ENCODE measurements at places on chromosomes 6 and 20. TPM values are rescaled to one million over a fixed set of nuclear protein-coding genes. Genes with fewer than 3 reads are reported as not detected.

GRCh38 chr6:75450903-75451302, 42.7 kb downstream of the FILIP1 start:
- DNase-seq, result no peak

GRCh38 chr6:138778331-138778730, 4.8 kb downstream of the CCDC28A start:
- no peak for DNase-seq

DNA sequence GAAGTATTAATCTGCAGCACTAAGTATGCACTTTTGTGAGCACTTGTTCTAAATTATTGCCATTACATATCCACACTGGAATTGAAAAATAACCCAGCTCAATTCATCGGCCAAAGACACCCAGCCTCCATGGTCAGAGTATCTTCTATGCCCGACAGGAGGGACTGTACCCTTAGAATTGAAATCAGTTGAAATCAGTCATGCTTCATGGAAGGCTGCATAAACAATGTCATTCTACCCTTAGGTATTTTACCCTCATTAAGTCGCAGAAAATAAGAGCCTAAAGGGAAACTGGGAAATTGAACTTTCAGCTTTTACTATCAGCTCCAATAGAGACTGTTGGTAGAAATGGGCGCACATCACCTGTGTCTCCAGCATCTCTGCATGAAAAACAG, 2.9 kb upstream of the RAMACL start:
- DNase-seq, result no peak

DNA sequence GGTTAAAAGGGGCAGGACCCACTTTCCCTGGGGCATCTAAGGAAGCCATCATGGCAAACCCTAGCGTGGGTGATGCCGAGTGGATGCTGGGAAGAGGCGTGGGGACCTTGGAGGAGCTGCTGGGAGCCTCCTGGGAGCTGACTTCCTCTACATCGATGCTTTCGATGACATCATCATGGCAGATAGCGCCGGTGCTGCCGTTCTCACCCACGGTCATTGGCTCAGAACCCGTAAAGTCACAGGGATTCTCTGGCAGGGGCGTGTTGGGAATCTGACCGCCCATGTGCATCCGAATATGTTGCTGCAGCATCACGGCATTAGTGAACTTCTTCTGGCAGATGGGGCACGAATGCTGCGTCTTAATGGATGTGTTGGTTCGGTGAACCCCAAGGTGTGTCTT, 12.1 kb downstream of the SALL4 start:
- no peak for DNase-seq

GRCh38 chr6:124753001-124753400, 209.2 kb upstream of the RNF217 start:
- DNase-seq, result no peak

DNA sequence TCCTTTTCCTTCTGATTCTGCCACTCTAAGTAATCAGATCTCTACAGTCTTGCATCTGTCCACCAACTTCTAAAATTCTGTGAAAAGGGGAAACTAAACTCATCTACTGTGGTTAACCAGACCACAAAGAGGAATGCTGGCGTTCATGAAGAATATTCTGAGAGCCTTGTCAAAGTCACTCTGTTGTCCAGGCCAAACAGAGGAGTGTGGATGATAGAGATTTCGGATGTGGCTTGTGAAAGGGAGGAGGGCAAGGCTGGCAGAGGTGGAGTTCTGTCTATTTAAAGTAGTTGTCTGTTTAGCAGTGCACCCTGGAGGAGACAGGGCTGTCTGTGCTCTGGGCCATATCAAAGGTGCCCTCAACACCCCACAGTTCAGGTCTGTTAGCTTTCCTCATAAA, 33.9 kb downstream of the CCN2 start:
- DNase-seq, result no peak

DNA sequence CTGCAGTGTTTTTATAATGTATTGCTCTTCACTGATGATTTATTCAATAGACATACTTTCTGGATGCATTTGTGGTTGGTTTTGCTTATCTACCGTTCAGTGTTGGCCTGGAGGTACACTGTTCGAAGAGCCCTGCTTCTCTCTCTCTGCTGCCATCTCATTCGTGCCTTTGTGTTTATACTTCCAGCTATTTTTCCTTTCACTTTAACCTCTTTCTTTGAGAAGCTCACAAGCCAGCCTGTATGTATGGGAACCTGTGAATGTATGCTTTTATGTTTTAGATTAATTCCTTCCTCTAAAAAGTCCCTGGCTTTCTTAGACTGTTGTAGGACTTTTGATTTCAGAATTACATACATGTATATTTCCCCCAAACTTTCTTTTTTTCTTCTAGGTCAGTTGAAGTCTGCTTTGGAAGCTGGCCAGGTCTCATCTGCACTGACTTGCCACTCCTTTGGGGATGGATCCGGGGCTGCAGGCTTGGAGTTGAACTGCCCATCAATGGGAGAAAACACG, 83.0 kb downstream of the SCAND1 start:
- no peak for DNase-seq

- no peak for DNase-seq
Observed at GRCh38 chr6:7624796-7625710, 35.1 kb downstream of the SNRNP48 start.

DNA sequence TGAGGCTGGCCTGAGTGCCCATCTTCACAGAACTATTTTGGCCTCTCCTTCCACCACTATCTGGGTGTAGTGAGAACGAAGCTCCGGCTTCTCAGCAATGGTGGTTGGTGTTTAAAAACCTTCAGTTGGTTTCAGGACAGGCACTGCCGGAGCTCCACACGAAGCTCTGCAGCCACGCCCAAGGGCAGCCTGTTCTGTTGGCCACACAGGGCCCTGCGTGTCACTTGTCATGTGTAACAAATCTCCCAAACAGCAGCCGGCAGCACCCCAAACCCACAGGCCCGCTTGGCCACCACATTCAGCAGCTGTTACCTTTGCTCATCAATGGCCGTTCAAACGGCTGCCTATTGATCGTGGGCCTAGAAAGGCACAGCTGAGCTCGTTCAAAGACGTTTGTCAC, 97.5 kb downstream of the ERMARD start:
- DNase-seq, result no peak

GRCh38 chr20:59195316-59195993, 31.8 kb downstream of the ZNF831 start:
- DNase-seq, result no peak

- DNase-seq, result no peak
Observed at GRCh38 chr6:119653329-119653728, 303.8 kb upstream of the MAN1A1 start.

DNA sequence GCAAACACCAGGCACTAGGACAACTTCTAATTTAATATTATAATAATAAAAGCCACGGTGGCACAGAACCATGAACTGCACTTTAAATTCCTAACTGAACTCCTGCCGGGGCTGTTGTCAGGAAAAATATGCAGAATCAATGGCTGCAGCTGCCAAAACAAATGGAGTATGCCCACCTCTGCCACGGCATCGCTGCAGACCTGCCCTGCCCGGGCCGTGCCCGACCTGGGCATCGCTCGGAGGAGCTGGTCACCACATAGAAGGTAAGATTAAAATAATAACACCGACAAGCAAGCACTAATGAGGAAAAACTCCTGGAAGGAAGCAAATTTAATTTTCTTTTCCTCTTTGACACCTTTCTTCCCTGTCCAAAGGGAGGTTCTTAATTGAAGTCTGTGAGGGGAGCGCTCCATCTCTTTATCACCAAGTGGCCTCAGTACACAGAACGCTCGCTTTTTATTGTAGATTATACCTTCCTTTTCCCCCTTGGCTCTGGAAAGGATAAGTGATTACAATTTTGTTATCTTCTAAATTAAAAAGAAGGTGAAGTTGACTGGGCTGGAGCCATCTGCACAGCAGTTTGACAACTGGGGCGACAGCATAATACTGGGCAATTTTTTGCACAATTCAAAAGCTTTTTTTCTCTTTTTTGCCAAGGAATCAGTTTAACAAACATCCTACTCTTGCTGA, 351.3 kb downstream of the ZFAND3 start:
- no peak for DNase-seq

DNA sequence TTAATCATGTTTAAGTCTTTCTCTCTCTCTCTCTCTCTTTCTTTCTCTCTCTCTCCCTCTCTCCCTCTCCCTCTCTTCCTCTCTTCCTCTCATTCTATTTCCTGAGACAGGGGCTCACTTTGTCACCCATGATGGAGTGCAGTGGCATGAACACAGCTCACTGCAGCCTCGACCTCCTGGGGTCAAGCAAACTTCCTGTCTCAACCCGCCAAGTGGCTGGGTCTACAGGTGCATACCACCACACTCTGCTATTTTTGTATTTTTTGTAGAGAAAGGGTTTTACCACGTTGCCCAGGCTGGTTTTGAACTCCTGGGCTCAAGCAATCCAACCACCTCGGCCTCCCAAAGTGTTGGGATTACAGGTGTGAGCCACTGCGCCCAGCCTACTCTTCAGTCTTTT, 15.7 kb upstream of the RPS10 start:
- DNase-seq, result no peak

GRCh38 chr6:140029551-140029950, 655.1 kb upstream of the CITED2 start:
- DNase-seq, result no peak

GRCh38 chr6:53032849-53033248, 32.4 kb upstream of the FBXO9 start:
- no peak for DNase-seq

GRCh38 chr6:105974986-105975385, 111.2 kb upstream of the PRDM1 start:
- no peak for DNase-seq

- no peak for DNase-seq
Observed at GRCh38 chr6:144284478-144284782, 705 bp upstream of the UTRN start.

PKHD1 gene
- 0.32 TPM for total RNA-seq

- no peak for DNase-seq
Observed at GRCh38 chr20:62820208-62820961, 3.5 kb downstream of the COL9A3 start.

SNX9 gene
- 41.2 TPM for total RNA-seq

ADAM33 gene
- 9.1 TPM for total RNA-seq

DNA sequence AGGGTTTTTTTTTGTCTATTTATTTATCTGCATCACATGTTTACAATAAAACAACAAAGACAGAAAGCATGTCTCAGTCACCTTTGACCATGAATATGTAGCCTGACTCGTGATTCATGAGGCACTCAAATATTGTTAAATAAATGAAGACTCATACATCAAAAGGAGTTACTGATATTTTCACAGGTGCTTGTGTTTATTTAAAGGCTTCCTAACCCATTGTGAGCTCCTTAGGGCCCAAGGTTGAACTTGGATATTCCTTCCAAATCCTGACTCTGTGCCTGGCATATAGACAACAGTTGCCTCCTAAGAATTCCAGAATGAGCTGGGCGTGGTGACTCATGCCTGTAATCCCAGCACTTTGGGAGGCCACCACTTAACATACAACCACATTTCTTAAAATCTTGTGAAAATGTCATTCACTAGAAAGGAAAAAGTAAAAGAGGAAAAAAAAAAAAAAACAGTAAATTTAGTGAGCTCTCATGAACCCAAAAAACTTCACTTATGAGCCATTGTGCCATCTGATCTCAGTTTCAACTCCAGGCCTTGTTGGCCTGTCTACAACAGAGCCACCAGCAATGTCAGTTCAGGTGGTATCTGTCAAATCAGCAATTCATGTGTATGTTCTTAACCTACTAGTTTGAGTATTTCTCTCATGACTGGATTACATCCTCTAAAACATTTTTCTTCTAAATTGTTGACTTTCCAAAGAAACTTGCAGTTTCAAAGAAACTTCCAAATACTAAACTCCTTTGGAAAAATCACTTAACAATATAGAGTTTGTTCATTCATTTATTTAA, 162.7 kb upstream of the MARCKS start:
- no peak for DNase-seq

DNA sequence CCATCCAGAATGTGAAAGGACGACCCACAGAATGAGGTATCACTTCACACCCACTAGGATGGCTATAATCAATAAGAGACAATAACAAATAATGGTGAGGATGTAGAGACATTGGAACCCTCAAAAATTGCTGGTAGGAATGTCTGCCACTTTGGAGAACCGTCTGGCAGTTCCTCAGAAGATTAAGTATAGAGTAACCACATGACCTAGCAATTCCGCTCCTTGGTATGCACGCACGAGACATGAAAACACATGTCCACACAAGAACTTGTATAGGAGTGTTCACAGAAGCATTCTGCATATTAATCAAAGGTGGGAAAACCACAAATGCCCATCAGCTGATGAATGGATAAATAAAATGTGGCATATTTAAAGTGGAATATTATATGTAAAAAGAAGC, 100.6 kb downstream of the IRF4 start:
- DNase-seq, result no peak

PRDM13 gene
- total RNA-seq, result 0.10 TPM

DNA sequence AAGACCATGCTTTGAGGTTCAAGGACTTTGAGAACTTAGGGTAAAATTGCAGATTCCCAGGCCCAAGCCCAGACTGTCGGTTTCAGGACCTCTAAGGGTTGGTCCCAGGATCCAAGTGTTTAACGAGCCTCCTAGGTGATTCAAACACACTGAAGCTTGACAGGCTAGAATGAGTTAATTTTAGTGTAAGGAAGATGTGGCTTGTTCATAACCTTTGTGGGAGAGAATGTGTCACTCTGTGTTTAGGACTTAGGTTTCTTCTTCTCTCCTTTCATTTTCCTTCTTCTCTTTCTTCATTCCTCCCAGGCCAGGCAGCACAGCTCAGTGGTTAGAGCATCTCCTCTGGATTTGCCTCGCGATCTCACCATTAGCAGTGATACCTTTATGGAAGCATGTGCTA, 104.8 kb upstream of the KCNG1 start:
- no peak for DNase-seq

BPIFB2 gene
- not detected for total RNA-seq

- no peak for DNase-seq
Observed at GRCh38 chr20:44471481-44471882, 4.2 kb upstream of the TTPAL start.

TMEM200A gene
- total RNA-seq, result 0.72 TPM

C6orf58 gene
- not detected for total RNA-seq

DNA sequence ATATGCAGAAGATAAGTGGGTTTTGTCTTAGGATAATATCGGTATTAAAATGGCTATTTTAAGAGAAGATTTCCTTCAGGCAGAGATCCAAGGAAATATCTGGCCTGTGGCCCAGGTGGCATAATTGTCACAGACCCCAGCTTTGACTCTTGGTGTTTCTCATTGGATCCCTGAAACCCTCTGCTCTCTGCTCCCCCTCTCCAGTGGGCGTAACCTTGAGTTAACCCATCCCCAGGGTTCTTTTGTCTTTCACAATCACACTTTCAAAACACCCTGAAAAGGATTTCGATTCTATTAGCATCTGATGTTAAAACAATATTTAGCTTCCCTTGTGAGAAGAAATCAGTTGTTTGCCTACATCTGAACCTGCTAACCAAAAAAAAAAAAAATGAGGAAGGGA, 7.2 kb downstream of the SSTR4 start:
- DNase-seq, result no peak

Measured in lower leg skin (tissue), 4 donors.